NCI-H1417 (cell line): ENCODE measurements at places on chromosomes 13 and 19.

GRCh38 chr13:43346427-43346826, 323.0 kb downstream of the DNAJC15 start:
- no peak for DNase-seq

GRCh38 chr13:20415694-20416107, 110.0 kb downstream of the CRYL1 start:
- no peak for DNase-seq

- no peak for DNase-seq
These were observed 54.5 kb downstream of the TSSK6 start for GRCh38 chr19:19460761-19461265.

GRCh38 chr13:27981006-27981708, 7.3 kb downstream of the URAD start:
- DNase-seq: no peak

GRCh38 chr13:27792393-27793218, at the start of gene GSX1:
TSS of gene GSX1 (plus strand) at chr13:27792483. CDS start at chr13:27792691, 208 bp downstream.
- DNase-seq: no peak

- no peak for DNase-seq
These were observed 63.6 kb upstream of the FLT1 start for GRCh38 chr13:28558567-28558966.

DNA sequence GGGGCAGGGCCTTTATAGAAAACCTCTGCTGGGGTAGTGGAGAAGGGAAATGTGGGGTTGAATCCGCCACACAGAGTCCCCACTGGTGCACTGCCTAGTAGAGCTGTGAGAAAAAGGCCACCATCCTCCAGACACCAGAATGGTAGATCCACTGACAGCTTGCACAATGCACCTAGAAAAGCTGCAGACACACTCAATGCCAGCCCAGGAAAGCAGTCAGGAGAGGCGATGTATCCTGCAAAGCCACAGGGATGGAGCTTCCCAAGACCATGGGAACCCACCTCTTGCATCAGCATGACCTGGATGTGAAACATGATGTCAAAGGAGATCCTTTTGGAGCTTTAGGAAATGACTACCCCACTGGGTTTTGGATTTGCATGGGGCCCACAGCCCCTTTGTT, 958.0 kb upstream of the MIR17HG start:
- DNase-seq: no peak

GRCh38 chr19:43337737-43338136, 15.7 kb upstream of the CD177 start:
- DNase-seq: no peak

DNA sequence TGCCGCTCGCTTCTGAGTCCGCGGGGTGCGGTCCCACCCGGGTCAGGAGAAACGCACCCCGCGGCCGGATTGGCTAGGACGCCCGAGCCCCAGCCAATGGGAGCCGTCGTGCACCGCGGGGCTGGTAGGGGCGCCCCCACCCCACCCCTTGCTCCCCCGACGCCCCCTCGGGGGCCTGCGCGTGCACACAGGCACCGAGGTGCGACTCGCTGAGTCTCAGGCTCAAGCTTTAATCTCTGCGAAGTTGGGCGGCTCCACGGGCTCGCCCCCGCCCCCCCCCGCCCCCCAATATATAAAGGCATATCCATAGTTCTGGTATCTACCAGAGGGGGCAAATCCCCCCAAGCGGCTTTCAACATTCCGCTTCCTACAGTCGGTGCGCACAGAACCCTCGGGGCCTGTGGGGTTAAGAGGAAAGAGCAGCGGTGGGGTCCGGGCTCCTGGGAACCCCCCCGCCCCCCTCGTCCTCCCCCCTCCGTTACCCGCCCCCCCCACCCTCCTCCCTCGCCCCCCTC, at the start of gene COX6B2:
COX6B2 (minus strand) TSS at position 22 of the 515 bp plus-strand sequence. CDS start 198 bp downstream, outside the sequence.
- DNase-seq: no peak

DNA sequence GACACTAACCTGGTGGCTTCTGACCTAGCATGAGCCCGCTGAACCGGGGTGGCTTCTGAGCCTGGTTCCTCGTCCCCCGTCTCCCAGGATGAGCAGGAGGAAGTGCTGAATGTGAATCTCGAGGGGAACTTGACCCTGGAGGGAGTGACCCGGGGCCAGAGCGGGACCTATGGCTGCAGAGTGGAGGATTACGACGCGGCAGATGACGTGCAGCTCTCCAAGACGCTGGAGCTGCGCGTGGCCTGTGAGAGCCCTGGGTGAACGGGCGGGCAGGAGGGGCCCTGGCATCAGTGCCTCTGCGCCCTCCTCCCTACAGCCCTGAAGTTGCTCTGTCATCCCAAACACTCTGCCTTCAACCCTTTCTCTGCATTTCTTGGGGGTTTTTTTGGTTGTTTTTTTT, 5.6 kb downstream of the BCAM start:
- DNase-seq: no peak

GRCh38 chr13:31274390-31274789, 74.6 kb downstream of the B3GLCT start:
- no peak for DNase-seq

DNA sequence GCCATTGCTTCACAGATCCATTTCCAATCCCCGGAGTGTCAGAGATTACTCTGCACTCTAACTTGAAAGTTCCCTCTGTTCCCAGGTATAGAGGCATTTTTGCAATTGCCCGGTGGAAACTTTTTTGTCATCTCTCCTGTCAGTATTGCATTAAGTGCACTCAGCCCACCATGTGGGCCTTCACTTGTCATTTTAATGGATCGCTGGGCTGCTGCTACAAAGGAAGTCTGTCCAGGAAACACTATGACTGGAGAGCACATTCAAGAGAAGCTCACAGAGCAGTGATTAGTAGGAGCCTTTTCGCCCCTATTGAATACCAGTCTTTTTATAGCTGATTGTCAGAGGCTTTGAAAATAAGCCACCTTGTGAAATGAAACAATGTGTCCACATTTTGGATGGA, 180.9 kb downstream of the B3GLCT start:
- peak; percentile 1 for DNase-seq
